ENCODE measurements at places on chromosomes 4 and X.
A peak's percentile ranks its signal among the peaks of the same experiment; 100 is the strongest.

GRCh38 chr4:7842384-7843279, 97.0 kb downstream of the AFAP1 start:
- peak; percentile 99 for DNase-seq

DNA sequence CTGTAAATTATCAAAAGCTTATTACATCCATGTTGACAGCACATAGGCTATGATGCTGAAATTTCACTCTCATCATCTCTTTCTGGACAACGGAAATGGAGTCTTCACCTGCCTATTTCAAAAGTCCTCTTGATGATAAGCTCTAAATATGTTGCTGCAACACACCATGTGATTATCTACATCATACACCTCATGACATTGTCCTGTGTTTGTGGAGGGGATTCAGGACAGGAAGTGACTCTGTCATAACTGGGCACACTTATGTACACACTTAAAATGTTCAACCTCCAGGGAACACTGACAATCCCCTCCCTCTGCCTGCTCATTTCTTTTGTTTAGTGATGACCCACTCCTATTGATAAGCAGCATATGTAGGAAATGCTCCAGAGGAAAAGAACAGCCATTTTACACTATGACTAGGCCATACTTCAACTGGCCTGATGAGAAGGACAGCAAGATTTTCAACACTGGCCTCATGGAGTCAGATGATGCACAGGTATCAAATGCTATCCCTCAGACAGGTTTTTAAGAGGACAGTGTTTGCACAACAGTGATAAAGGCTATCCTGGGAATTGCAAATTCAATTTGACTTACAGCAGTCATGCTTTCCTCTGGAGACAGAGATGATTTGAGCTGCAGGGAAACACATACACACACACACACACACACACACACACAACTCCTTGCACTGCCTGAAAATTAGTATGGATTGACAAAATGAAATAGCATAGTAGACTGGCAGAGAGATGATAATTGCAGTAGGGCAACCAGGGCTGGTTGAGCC, 163.3 kb upstream of the RASGEF1B start:
- DNase-seq, result no peak

DNA sequence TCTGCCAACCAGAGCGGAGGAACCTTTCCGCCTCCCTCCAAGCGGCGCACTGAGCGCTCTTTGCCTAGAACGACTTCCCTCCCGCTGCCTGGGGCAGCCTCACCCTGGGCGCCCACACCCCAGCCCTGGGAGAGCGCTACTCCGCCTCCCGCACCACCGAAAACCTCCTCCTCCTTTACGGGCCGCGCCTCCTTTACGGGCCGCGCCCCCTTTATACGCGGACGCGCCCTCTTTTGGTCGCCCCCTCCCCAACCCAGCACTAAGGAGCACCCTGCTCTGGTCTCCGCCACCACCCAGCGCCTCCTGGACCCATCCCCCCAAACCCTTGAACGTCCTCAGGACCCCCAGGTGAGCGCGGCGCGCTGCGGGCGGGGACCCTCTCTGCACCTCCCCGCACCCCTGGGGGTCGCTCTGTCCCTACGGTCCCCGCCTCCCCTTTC, 586 bp upstream of the NSG1 start:
- no peak for DNase-seq

DNA sequence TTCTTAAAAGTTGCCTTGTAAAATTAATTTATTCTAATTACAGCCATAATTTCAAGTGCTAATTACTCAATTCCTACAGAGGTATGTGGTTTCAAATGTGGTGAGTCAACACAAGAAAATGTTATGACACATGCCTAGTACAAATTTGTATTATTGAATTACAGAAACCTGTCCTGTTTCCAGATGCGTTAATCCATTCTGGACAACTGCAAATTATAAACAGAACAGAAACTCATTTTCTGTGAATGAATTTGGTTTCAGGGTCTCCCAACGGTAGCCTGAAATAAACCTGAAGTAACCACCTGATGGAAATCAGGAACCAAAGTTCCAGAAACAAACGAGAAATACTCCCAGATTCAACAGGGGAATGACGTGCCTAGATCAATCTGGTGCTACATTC, 328.6 kb upstream of the F9 start:
- no peak for DNase-seq

DNA sequence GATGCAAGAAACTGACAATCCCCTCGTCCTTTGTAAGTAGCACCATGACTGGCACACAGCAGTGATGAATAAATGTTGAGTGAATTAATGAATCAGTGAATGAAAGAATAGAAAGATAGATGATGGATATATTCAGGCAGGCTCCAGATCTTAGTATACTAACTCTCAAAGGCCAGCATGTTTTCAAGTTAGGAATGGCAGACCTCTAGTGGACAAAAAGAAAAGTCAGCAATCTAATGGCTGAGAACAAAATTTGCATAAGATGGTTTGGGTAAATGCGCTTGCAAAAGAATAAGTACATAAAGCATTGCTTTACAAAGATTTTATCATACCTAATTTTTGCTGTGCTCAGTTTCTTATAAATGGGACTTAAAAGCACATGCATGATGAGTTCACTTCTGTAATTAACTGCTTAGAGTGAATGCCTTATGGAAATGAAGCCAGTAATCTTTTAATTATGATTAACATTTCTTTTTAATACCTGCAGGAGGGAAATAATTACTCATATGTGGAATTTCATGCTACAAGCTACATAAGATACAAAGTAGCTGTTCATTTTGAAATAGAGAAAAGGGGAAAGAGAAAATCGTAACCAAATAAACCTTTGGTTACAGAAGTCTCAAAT, 126.9 kb upstream of the GPRIN3 start:
- peak; percentile 50 for DNase-seq

GRCh38 chr4:39928538-39928937, 49.2 kb downstream of the PDS5A start:
- no peak for DNase-seq

DNA sequence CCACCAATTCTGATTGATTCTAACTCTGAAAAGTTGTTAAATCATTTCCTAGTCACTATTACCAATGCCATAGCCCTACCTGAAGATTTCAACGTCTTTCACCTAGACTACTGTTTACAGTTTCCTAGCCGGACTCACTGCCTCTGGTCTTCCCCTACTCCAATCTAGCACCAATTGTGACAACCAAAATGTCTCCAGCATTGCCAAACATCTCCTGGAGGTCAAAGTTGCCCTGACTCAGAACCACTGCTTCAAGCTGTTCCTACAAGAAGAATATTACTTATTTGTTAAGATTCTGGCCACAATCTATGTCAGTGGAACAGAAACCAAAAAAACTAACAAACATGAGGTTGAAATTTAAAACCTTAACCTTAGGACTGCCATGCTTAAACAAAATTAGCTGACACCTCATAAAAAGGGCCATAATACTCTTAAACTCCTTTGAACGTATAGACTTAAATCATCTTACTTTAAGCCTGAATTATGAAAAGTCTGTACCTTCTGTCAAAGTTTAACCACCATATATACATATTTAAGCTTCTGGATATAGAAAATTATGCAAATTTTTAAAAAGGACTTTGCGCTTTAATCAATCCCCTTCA, 2.1 kb downstream of the PDS5A start:
- DNase-seq, result peak; percentile 78

DNA sequence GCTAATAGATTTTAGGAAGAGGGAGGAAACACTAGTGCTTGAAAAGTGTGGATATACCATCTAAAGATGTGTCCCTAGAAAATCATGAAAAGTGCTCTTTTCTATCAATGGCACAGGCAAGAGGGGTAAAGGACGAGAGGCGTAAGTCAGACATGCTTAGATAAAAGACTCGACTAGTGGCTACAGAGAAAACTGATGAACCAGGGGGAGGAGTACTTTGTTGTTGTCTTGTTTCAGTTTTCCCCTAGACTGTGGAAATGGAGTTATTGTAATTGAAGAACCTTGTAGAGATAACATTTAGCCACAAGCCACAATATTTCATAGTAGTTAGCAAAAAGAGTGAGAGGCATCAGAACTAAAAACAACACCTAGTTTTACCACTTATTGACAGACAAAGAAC, 21.4 kb downstream of the GALNTL6 start:
- DNase-seq, result no peak

DNA sequence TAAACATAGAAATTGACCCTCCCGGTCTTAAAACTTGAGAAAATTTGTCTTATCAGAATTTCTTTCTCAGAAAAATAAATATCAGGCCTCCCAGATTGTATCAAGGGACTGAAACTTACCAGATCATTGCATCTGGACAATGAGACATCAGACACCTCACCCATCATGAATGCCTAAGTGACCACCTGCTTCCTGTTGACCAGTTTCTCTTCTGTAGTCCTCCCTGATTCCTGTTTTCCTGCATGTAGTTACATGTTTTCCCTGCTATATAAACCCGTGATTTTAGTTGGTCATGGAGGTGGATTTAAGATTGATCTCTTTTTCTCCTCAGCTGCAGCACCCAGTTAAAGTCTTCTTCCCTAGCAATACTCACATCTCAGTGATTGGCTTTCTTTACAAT, 548.1 kb downstream of the PPP4R3C start:
- DNase-seq, result peak; percentile 10

DNA sequence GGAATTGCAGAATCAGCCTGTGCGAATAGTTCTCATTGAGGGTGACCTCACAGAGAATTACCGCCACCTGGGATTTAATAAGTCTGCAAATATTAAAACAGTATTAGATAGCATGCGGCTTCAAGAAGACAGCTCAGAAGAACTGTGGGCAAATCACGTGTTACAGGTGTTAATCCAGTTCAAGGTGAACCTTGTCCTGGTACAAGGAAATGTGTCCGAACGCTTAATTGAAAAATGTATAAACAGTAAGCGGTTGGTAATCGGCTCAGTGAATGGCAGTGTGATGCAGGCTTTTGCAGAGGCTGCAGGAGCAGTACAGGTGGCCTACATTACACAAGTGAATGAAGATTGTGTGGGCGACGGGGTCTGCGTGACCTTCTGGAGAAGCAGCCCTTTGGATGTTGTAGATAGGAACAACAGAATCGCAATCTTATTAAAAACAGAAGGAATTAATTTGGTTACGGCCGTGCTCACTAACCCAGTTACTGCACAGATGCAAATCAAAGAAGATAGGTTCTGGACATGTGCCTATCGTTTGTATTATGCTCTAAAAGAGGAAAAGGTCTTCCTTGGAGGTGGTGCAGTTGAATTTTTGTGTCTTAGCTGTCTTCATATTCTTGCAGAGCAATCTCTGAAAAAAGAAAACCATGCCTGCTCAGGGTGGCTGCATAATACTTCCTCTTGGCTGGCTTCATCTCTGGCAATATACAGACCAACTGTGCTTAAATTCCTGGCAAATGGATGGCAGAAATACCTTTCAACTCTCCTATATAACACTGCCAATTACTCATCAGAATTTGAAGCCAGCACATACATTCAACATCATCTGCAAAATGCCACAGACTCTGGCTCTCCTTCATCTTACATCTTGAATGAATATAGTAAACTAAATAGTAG, 10.7 kb downstream of the BBS12 start:
- no peak for DNase-seq

DNA sequence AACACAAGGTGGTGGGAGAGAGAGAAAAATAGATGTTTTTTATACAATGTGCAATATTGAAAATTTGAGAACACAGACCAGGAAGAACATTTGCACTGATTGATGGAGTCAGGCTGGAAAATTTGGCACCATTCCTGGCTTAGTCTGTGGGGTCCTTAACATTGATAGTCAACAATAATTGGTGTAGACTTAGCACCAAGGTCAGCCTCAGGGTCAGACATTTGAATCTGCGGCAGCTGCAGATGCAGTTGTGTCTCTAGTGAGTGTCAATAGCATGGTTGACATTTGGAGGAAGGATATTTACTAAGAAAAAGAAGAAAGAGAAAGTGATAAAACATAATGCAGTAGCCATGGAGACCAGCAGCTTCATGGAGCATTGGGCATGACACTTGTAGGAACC, 31.5 kb upstream of the GLRA3 start:
- no peak for DNase-seq

- no peak for DNase-seq
Measured at GRCh38 chr4:109157696-109158095, 144.8 kb downstream of the COL25A1 start.

GRCh38 chr4:77174426-77174825, 17.4 kb downstream of the CCNG2 start:
- DNase-seq, result peak; percentile 26

- peak; percentile 54 for DNase-seq
Measured at GRCh38 chr4:105712766-105713165, 4.2 kb downstream of the GSTCD start.

DNA sequence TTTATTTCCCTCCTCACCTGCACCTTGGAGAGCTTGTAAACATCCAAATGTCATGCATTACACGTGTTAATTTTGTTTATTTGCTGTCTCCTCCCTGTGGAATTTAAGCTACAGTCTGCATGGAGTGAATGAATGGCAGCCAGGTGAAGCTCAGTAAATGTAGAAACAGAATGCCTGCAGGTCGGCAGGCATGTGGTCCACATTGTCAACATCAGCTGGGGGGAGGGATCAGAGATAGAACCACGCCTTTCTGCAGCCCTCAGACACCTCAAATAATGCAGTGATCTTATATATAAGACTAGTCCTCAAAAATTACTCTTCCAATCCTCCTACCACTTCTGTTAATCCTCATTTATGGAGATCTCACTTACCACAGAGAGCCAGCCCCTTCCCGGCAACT, 131.2 kb upstream of the KIT start:
- no peak for DNase-seq

- no peak for DNase-seq
Measured at GRCh38 chr4:14925471-14925870, 76.8 kb upstream of the CPEB2 start.

DNA sequence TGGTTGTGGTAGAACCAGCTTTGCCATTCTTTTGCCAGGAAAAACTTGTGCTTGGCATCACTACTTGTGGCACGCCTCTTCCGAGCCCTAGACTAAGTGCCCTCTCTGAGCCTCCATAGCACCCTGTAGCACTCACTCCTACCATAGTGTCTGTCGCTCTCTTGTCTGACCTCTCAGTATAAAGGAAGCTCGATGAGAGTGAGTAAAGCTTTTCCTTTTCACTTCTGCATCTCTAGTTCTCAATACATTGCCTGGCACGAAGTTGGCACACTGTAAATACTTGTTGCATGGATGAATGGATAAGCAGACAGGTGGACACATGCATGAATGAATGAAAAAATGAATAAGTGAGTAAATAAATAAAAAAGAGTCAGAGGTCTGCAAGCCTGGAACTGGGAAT, 48.3 kb downstream of the TLR10 start:
- DNase-seq, result no peak

GRCh38 chr4:122826553-122827257, at the start of gene FGF2:
Gene FGF2 (plus strand): TSS chr4:122826831. CDS start chr4:122827175, 344 bp downstream.
- DNase-seq, result peak; percentile 49

GRCh38 chr4:23220911-23221310, 528.2 kb downstream of the GBA3 start:
- DNase-seq, result no peak

- DNase-seq, result no peak
Measured at GRCh38 chrX:109350551-109350950, 131.3 kb downstream of the GUCY2F start.

DNA sequence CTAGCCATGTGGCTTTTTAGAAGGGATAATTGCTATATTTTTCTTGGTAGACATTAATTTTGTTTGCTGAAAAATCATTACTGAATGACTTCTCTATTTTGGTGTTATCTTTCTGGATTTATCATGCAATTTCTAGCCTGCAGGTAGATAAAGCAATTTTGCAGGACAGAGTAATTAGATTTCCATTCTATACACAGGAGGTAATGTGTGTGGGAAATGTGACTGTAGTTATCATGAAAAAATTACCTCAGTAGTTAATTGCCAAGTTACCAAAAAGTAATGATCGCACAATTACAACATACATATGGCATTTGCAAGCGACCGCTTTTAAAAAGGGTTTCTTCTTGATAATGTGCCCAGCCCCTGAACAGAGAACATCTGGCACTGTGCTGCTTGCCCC, 66.1 kb downstream of the KIT start:
- no peak for DNase-seq
